ENCODE measurements at places on chromosomes 4 and X. TPM values are rescaled to one million over a fixed set of nuclear protein-coding genes. Genes with fewer than 3 reads are reported as not detected.

CYP4V2 gene
- total RNA-seq = 7.2 TPM

EFNB1 gene
- total RNA-seq = 22.3 TPM

MAGEA11 gene
- total RNA-seq = not detected

MGARP gene
- total RNA-seq = 1.2 TPM

TCEAL5 gene
- 7.2 TPM for total RNA-seq

TLR7 gene
- 1.2 TPM for total RNA-seq

UGT2B15 gene
- not detected for total RNA-seq

ENOPH1 gene
- total RNA-seq = 89.7 TPM

KDM6A gene
- 46.3 TPM for total RNA-seq

ATP2B3 gene
- 7.2 TPM for total RNA-seq

CABS1 gene
- not detected for total RNA-seq

CXCL9 gene
- not detected for total RNA-seq

BMPR1B gene
- total RNA-seq = 23.6 TPM

SSX2 gene
- not detected for total RNA-seq

Measured in occipital lobe (tissue), 3 donors.